ENCODE measurements at places on chromosomes 2 and 18. TPM values are rescaled to one million over a fixed set of nuclear protein-coding genes. Genes with fewer than 3 reads are reported as not detected.

The CCDC121 gene
- 0.58 TPM for total RNA-seq

The C2orf72 gene
- total RNA-seq, result not detected

DNA sequence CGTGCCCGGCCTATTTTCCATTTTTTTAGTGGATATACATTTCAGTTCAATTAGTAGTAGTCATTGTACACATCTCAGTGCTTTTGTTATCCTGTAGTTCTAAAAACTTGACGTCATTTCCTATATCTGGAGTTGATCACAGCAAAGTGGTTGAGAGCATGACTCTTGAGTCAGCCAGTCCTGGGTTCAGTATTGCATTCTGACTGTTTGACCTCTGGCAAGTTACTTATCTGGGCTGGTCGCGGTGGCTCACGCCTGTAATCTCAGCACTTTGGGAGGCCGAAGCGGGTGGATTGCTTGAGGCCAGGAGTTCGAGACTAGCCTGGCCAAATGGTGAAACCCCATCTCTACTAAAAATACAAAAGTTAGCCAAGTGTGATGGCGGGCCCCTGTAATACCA lies 50.4 kb upstream of the PPM1B start:
- no peak overlapping the region for H3K27ac ChIP-seq
- no peaks in the 10 kb centered on the region for H3K4me1 ChIP-seq
- no peak overlapping the region for H3K4me3 ChIP-seq
- H3K27me3 ChIP-seq, result no peaks in the 10 kb centered on the region

GRCh38 chr2:75224636-75225094 lies 25.3 kb upstream of the TACR1 start:
- no peaks in the 10 kb centered on the region for H3K4me1 ChIP-seq
- no peak overlapping the region for H3K4me3 ChIP-seq
- no peaks in the 10 kb centered on the region for H3K36me3 ChIP-seq
- H3K27me3 ChIP-seq, result no peaks in the 10 kb centered on the region
- H3K27ac ChIP-seq, result no peak overlapping the region

DNA sequence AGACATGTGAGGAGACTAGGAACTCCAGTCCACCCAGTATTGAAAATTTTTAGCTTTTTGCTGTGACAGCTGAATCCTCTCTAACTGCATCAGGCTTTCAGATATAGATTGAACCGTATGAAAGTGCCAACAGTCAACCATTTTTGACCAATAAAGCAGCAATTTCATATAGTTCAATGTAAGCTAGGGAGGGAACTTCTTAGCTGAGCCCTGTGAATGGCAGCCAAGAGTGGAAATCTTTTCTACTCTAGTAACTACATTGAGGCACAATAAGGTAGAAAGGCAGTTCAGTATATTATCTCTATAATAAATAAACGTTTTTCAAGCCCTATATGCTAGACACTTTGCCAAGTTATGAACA lies 96.3 kb upstream of the TANK start:
- DNase-seq, result no peak
- no peaks in the 10 kb centered on the region for H3K4me1 ChIP-seq
- H3K27me3 ChIP-seq, result no peaks in the 10 kb centered on the region
- no peaks in the 10 kb centered on the region for H3K36me3 ChIP-seq

DNA sequence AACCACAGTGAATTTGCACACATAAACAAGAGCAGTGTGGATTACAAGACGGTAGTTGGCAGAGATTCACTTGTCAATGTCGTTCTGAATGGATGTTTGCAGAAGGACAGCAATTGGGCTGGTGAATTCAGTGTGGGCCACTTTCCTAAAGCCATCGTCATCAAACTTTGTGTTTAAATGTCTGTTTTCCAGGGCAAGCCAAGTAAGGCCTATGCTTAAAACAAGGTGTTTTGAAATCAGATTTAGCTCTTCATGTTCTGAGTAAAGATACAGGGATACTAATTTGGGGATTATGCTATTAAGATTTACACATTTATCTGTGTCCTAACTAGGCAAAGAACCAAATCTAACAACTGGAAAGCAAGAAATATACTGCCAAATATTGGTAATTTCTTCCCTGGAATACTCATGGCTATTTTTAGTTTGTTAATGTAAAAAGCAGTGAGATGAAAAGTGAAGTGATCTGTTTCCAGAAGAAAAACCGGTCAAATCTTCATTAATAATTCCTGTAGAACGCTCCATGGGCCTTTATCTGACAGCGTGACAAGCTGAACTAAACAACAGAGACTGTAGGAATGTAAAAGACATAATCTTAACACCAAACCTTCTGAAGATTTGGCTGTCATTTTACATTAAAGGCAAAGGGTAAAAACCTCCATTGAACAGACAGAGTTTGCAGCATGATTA lies 175.7 kb downstream of the ICOS start:
- H3K36me3 ChIP-seq, result no peaks in the 10 kb centered on the region
- H3K27ac ChIP-seq, result no peak overlapping the region
- DNase-seq, result no peak
- H3K27me3 ChIP-seq, result peaks cover 12% of the 10 kb centered on the region
- H3K4me3 ChIP-seq, result no peak overlapping the region
- H3K4me1 ChIP-seq, result peaks cover 30% of the 10 kb centered on the region

GRCh38 chr18:35730691-35731370 lies 149.3 kb downstream of the GALNT1 start:
- no peak overlapping the region for H3K27ac ChIP-seq
- DNase-seq, result no peak
- no peaks in the 10 kb centered on the region for H3K36me3 ChIP-seq
- H3K4me3 ChIP-seq, result no peak overlapping the region
- no peaks in the 10 kb centered on the region for H3K4me1 ChIP-seq
- no peaks in the 10 kb centered on the region for H3K27me3 ChIP-seq

GRCh38 chr2:201135386-201135785 lies 19.4 kb downstream of the CFLAR start:
- peaks cover 31% of the 10 kb centered on the region for H3K4me1 ChIP-seq
- DNase-seq, result no peak
- no peak overlapping the region for H3K27ac ChIP-seq
- H3K36me3 ChIP-seq, result peaks cover 72% of the 10 kb centered on the region
- no peaks in the 10 kb centered on the region for H3K27me3 ChIP-seq
- H3K4me3 ChIP-seq, result no peak overlapping the region

DNA sequence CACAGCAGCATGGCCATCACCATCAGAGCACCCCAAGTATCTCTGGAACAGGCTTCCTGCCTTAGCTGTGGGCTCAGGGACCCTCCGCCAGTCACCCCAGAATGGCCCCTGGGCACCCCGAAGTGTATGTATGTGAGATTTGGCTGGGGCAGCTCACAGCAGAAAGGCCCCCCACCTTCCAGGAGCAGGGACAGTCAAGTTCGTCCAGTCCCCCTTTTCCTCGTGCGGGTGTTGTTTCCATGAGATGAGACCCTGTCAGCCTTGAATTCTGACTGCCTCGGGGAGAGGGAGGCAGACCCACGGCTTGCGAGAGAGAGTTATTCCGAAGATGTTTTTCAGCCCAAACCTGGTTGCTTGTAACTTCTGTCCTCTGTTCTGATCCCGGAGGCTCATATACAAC lies 290.9 kb upstream of the HDAC4 start:
- no peak for DNase-seq
- no peak overlapping the region for H3K27ac ChIP-seq
- H3K36me3 ChIP-seq, result no peaks in the 10 kb centered on the region
- H3K27me3 ChIP-seq, result no peaks in the 10 kb centered on the region

- no peak overlapping the region for H3K4me3 ChIP-seq
- H3K27me3 ChIP-seq, result peaks cover 4% of the 10 kb centered on the region
Observed at GRCh38 chr18:61710082-61710620, 182.7 kb downstream of the RNF152 start.

DNA sequence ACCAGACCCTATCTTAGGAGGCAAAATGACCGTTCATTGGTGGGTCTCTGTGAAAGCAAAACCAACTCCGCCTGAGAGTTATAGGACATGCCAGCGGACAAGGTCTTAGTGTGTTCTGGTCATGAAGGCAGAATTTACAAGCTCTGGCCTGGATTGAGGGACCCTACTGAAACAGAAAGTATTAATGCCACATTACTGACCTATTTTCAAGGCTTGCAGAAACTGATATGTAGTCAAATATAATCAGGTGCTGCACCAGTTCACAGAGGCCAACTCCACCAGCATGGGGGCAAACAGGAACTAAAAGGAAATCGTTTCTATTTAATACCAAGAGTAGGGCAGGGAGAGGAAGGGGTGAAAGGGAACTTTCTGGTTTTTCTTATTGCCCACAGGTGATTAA lies 19.7 kb downstream of the TYMS start:
- no peak overlapping the region for H3K27ac ChIP-seq
- H3K4me3 ChIP-seq, result no peak overlapping the region
- H3K27me3 ChIP-seq, result no peaks in the 10 kb centered on the region
- H3K36me3 ChIP-seq, result peaks cover 21% of the 10 kb centered on the region
- peaks cover 8% of the 10 kb centered on the region for H3K4me1 ChIP-seq
- no peak for DNase-seq

DNA sequence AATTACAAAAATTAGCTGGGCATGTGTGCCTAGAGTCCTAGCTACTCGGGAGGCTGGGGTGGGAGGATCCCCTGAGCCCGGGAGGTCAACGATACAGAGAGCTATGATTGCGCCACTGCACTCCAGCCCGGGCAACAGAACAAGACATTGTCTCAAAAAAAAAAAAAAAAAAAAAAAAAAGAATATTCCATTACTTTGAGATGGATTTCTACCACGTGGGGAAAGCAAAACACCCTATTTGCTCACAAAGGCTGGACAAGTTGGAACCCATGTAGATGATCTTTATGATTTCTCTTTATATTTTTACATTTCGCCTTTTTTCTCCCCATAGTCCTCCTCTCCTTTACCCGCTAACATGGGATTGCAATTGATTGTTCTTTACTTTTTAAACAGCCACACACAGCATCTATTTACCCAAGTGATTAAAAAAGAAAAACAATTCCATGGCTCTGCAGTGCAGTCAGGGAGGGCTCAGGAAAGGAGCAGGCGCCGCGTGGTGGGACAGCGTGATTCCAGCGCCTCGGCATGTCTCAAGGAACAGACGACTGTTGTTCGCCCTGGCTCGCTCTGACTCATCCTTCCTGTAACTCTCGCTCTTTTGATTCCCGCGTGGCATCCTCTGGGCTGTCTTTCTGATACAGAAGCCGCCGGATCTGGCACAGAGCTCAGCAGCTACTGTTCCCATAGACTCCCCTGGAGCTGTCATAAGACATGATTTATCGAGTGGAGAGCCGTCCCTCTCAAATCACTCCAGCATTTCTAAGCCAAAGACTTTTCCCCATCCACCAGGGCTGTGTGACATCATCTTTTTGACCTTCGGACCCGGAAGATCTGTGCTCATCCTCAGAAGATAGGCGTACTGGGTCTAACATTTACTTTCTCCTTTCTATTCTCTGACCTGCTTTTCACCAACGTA lies 230.4 kb upstream of the AGAP1 start:
- DNase-seq, result no peak
- H3K4me3 ChIP-seq, result no peak overlapping the region
- H3K36me3 ChIP-seq, result no peaks in the 10 kb centered on the region
- no peak overlapping the region for H3K27ac ChIP-seq
